Activated CD4-positive, CD25-positive, alpha-beta regulatory T cell treated with anti-CD3 and anti-CD28 coated beads, Interleukin-2, amount 50 U/mL, for 72 hours (primary cell): ENCODE measurements at places on chromosomes 2 and 18.

GRCh38 chr2:137287913-137288639 lies 522.7 kb downstream of the THSD7B start:
- no peak for DNase-seq

- no peak for DNase-seq
Measured at GRCh38 chr18:73653251-73653650, 494.4 kb downstream of the FBXO15 start.

GRCh38 chr2:28639836-28640235 lies 111.8 kb upstream of the PPP1CB start:
- DNase-seq, result no peak

GRCh38 chr2:238689871-238690389 lies 158.0 kb upstream of the TWIST2 start:
- DNase-seq, result no peak

- DNase-seq, result no peak
Measured at GRCh38 chr2:238280083-238280825, 8.2 kb downstream of the PER2 start.

- no peak for DNase-seq
Measured at GRCh38 chr18:8322486-8322885, 286.8 kb upstream of the RAB12 start.

DNA sequence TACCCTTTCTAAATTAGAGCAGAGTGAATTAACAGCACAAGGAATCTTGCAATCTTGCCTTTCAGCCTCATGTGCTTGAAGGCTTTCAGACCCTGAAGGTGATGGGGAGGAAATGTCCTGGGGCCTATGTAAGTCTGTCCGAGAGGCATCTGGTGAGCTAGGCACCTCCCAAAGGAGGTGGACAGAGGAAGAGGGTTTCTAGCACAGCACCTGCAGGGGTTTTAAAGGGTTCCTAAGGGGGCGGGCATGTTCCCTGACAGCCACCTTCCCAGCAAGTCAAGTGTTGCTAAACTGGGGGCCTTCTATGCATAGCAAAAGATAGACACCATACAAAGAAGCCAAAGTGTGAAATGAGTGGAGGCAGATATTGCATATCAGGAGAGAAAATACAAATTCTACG lies 88.5 kb downstream of the CDH2 start:
- no peak for DNase-seq

GRCh38 chr2:37566517-37566981 lies 104.9 kb downstream of the CDC42EP3 start:
- DNase-seq, result no peak

DNA sequence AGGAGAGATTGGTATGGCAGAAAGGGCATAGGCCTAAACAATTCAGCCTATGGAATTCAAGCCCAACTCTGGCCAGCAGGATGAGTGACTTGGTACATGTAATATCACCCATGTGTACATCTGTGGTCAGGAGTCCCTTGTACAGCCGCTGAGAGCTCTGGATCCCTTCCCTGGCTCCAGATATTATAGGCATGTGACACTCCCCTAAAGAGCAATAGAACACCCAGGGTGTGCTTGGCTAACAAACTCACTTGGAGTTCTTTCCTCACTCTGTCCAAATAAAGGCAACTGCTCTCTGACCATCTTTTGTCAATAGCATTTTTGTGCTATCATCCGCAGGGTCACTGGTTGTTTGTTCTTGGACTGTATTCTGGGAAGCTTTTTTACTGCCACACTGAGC lies 197.4 kb upstream of the NCKAP5 start:
- DNase-seq, result no peak

GRCh38 chr2:232795920-232796319 lies 19.6 kb upstream of the KCNJ13 start:
- DNase-seq, result no peak

DNA sequence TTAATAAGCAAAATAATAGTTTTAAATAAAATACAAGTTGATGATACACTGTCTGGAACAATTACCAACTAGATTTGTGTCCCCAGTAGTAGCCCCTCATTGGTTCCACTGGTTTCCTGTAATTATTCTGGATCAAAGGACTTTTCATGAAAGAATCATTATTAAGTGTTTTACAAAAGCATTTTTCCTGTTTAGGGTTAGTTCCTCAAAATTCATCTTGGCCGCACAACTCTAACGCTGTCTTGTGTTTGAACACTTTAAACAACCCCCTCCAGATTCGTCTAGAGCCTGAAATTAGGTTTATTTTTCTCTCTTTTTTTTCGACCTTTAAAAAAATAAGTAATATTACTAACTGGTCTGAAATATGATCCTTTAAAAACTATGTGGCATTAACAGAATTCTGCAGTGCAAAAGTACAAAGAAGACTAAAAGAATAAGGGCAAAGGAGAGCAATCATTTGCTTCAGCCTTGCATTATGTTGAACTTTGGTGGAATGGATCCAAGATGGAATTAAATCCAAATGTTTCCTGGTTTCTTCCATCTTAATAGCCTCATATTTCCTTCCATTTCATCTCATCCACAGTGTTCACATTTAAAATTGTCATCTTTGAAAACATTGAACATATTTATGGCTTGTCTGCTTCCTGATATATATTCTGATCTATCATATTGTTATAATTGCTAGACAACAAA lies 678.4 kb downstream of the IRS1 start:
- no peak for DNase-seq

GRCh38 chr2:238655974-238656722 lies 191.7 kb upstream of the TWIST2 start:
- DNase-seq, result no peak

DNA sequence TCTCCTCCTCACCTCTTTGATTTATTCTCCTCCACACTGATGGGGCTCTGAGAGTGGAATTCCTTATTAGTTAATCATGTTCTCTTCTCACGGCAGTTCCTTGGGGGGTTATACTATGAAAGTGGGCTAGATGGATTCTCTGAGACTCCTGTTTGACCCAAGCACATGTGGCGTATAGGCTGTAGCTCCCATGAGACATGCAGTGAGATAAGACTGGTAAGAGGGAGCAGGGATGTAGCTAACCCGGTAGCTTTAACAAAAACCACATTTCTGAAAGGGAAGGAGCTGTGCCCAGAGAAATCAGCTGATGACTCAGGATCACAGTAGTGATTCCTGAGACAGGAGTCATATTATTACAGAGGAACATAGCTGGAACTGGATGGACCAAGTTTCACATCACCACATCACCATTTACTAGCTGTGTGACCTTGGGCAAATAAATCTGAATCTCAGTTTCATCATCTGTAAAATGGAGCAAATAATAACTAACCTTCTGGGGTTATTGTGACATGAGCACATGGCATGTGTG lies 82.9 kb downstream of the CRIM1 start:
- no peak for DNase-seq

DNA sequence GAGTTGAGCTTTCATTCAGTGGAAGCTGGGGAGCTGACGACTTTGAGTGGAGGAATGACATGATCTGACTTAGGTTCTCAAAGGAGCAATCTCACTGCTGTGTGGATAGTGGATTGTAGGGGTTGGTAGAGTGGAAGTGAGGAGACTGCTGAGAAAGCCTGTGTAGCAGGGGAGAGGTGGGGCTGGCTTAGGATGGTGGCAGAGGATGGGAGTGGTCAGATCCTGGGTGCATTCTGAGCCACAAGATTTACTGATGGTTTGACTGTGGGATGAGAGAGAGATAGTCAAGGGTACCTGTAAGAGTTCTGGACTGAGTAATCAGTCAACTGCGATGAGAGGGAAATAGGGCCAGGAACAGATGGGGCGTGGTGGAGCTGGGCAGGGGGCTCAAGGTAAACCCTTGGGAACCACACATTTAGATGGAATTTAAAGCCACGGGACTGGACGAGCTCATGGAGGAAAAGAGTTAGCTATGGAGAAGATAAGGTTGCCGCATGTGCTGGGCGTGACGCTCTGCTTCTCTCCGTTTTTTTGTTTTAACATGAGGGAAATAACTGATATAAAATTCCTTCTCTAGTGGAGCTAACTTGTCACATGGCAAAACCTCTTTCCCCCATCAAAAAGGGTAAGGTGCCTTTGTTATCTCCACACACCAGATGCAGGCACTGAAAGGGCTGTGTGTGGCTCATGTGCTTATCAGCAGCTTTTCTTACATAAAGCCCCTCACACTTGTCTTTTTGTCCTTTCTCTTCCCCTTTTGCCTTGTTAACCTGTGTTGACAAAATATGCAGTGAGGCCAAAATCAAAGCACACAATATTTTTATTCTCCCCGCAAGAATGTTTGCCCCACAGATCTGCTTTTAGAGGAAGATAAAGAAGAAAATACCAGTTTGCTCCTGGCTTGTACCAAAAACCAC lies 379.8 kb downstream of the TSN start:
- no peak for DNase-seq

DNA sequence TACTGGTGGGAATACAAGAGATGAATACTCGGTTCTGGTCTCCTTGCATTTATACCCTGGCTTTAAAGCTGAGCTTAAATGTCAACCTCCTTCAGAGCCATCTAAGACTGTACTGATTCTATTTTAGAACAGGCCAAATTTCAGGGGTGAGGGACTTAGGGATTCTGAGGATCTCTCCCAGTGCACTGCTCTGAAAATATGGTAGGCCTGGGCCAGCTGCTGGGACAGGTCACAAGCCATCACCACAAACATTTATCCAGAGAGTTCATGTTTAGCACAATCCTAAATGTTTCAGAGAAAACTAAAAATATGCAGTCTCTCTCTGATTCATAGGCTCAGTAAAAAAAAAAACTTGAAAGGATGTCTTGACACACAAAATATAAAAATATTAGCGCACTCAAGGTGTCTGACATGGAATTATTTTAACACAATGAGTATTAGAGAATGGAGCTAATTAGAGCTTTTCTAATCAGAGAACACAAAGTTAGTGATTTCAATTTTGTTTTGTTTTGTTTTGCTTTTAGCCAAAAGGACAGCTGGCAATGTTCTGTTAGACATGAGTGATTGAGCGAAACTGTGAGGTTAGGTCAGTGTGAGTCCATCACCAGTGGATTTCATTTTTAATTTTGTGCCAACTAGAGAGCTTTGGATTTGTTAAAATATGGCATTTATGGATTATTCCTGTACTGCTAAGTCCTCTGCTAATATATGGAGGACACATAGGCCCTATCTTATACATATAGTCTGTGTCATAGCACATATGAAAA lies 38.8 kb downstream of the MFSD6 start:
- no peak for DNase-seq

GRCh38 chr2:36570416-36570815 lies 27.6 kb downstream of the FEZ2 start:
- no peak for DNase-seq

DNA sequence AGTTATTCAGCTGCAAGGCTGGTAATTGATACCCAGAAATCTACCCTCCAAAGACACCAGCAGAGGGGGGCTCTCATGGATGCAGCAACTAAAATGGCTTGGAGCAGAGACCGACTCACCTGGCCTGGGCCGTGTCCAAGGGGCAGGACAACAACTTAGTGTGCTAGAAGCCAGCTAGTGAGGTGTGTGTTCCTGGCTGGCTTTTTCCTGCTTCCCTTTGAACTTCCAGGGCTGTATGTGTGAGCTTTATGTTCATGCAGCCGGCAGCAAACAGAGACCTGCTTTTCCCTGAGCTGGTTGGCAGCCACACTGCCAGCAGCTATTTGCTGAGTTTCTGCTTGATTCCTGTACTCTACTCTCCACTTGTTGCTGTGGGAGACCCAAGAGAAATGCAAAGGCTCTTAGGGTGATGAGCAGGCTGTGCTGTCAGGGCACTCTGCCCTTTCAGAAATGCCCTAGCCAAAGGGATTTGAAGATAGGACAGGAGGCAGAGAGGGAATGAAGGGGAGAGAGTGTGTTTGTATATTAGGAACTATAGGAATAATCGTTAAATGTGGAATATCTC lies 23.7 kb upstream of the GRP start:
- no peak for DNase-seq

DNA sequence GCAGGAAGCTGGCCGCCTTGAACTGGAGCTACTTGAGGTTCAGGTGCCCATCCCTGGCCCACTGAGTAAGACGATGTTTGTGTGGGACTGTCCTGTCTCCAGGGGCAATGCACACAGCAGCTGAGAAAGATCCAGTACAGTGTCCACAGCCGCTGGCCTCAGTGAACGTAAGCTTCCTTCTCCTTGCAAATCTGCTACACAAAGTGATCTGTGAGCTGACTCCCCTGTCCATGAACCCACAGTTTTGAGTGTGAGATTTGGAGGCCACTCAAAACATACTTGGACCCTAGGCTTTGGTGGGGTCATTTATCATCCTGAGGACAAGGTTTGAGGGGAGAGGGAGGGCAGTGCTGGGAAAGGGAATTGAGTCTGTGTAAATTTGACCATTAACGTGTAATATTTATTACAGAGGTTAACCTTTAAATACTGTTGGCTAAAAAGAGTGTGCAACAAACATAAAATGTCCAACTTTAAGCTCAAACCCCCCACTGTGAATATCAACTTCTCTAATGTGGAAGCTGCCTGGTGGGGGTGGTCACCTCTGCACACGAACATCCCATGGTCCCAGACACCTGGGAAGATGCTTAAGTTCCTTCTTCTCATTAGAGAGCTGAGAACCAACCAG lies 4.9 kb upstream of the CYS1 start:
- DNase-seq, result no peak

GRCh38 chr2:235690809-235691450 lies 197.1 kb downstream of the AGAP1 start:
- DNase-seq, result no peak

GRCh38 chr18:471716-472115 lies 28.8 kb downstream of the COLEC12 start:
- no peak for DNase-seq

DNA sequence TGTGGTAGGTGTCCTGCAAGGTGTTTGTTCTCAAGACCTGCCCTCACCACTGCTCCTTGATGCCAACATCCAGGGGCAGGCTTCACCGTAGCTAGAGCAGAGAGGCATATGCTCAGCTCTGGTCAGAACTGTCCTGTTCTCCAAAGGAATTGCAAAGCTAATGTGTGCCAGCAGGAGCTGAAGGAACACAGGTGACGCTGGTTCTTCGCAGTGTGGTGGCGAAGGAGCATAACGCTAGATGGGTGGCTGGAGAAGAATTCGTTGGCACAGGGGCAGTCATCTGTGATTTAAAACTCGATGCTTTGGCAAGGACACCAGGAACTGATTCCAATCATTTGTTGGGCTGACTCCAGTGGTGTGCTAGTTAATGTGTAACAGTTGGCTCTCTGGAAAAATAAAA lies 11.4 kb upstream of the PER2 start:
- no peak for DNase-seq

GRCh38 chr2:2914252-2914651 lies 463.4 kb downstream of the EIPR1 start:
- no peak for DNase-seq

- no peak for DNase-seq
Measured at GRCh38 chr2:157890969-157891642, 15.0 kb upstream of the ACVR1 start.

DNA sequence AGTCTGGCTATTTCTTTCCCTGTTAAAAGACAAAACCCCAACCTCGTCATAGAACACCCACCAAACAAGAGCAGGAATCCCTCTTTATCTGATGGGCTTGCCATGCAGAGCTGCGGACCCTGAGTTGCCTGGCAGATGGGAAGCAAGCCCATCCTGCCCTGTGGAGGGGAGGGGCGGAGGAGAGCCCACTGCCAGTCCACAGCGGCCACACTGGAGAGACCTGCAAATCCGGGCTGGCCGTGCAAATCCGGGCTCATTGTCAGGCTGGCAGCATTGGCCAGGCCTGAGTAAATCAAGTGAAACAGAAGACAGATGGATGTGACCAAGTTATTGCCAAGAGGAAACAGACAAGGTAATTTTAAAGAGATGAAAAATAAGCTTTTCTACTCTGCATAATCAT lies 22.0 kb downstream of the MYL12B start:
- no peak for DNase-seq

- DNase-seq, result no peak
Measured at GRCh38 chr2:227780981-227781615, 32.5 kb upstream of the CCL20 start.
